Neural crest cell (in vitro differentiated cells): ENCODE measurements at places on chromosomes 2 and 18. TPM values are rescaled to one million over a fixed set of nuclear protein-coding genes. Genes with fewer than 3 reads are reported as not detected.

SRBD1 gene
- 20.1 and 21.4 TPM in 2 replicates for total RNA-seq

GRCh38 chr2:37555457-37555856 is 116.0 kb downstream of the CDC42EP3 start:
- H3K4me1 ChIP-seq = no peaks in the 10 kb centered on the region
- no peaks in the 10 kb centered on the region for H3K36me3 ChIP-seq
- H3K4me3 ChIP-seq = no peak overlapping the region
- no peak overlapping the region for H3K27ac ChIP-seq
- DNase-seq = no peak
- H3K27me3 ChIP-seq = no peaks in the 10 kb centered on the region

PRSS56 gene
- 52.4 and 54.2 TPM in 2 replicates for total RNA-seq

SLC40A1 gene
- total RNA-seq = 2.0 and 2.6 TPM in 2 replicates

GRCh38 chr2:44612276-44612675 is 250.5 kb downstream of the CAMKMT start:
- H3K36me3 ChIP-seq = no peaks in the 10 kb centered on the region
- no peaks in the 10 kb centered on the region for H3K27me3 ChIP-seq
- H3K27ac ChIP-seq = no peak overlapping the region
- H3K4me1 ChIP-seq = no peaks in the 10 kb centered on the region

GCKR gene
- 0.42 TPM in 1 of 2 replicates, not detected in the other for total RNA-seq
